Neuronal stem cell (in vitro differentiated cells): ENCODE measurements at places on chromosomes 1 and 21.

DNA sequence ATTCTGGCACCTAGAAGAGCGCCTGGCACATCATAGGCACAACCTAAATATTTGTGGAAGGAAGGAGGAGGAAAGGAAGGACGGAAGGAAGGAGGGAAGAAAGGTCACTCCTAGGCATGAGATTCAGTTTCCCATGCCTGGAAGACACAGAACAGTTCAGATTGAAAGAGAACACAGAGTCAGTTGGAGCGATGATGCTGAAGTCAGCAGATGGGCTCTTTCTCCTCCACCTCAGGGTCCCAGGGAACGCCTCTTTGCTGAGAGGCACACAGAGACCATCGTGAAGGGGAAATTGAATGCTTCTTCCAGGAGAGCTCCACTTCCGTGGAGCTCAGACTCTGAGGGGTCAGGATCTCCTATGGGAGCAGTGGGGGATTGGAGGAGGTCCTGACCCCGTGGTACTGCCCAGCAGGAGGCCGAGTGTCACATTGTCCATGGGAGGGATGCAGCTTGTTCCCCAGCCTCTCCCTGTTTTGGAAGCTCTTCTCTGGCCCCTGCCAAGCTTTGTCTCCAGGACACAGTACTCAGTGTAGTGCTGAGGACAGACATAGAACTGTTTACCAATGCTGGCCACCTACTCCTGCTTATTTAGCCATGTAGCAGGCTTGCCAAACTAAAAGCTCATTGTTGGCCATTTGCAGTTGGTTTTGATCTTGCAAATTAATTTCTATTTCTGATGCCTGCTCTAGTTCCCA, 2.4 kb downstream of the MYBPHL start:
- DNase-seq, result no peak

- DNase-seq, result no peak
Observed at GRCh38 chr1:227489572-227489971, 73.8 kb upstream of the ZNF678 start.

DNA sequence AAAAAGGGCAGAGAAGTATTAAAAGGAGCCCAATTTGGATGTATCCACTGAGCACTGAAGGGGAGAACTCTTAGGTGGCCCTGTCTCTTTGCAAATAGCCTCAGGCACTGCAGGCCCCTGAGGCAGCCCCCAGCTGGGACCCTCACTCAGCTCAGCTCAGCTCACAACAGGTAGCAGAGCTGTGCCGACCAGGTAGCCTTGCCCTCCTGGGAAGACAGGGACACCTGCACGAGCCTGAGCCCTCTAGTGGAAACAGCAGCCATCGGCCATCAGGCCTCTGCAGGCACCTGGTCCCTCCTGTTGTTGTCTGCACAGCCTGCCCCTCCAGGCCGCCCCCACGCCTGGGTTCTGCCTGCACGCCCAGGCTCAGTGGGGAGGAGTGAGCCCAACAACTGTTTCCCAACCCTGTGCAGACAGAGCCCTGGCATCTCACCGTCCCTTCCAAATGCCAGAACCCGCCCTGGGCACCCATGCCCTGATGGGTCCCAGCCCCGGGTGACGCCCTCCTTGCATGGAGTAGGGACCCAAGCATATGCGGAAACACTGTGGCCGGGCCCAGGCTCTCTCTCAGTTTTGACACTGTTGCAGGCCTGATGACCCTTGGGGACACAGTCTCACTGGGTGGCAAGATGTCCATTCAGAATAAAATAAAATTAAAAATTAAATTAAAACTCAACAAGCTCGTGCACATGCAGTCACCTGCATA, 60.0 kb upstream of the AJAP1 start:
- no peak for DNase-seq

- no peak for DNase-seq
Observed at GRCh38 chr1:40381268-40382107, 8.0 kb downstream of the SMAP2 start.

- DNase-seq, result no peak
Observed at GRCh38 chr1:209883341-209883971, 54.6 kb upstream of the SYT14 start.

- DNase-seq, result no peak
Observed at GRCh38 chr1:24003331-24003972, 23.3 kb upstream of the SRSF10 start.

DNA sequence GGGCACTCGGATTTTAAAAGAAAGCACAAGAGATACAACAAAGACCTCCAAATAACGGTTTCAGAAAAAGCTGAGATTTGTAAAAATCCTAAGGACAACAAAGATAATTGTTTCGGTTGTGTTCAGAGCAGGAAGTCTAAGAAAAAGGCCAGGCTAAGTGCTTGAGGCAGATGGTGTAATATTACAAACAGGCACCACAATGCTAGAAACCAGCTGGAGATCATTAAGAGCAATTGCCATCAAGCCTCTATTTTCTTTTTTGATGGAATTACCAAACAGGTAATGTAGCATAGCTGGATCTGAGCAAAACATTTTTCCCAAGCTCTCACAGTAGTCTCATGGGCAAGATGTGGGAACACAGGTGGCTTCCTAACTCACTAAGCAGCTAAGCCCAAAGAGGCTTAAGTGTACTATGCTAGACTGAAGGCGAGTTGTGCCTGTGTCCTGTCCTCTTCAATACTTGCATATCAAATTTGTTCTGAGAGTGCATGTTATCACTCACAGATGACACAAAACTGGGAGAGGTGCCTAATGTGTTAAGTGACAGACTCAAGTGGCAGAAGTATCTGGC, 161.6 kb downstream of the GLUL start:
- DNase-seq, result peak; percentile 18

- DNase-seq, result no peak
Observed at GRCh38 chr1:17204546-17205440, at the start of gene PADI1. Gene PADI1, plus strand, starts transcription at chr1:17205128. Its CDS starts 90 bp downstream, at chr1:17205218.

- DNase-seq, result no peak
Observed at GRCh38 chr1:45827256-45827655, 23.8 kb downstream of the MAST2 start.

DNA sequence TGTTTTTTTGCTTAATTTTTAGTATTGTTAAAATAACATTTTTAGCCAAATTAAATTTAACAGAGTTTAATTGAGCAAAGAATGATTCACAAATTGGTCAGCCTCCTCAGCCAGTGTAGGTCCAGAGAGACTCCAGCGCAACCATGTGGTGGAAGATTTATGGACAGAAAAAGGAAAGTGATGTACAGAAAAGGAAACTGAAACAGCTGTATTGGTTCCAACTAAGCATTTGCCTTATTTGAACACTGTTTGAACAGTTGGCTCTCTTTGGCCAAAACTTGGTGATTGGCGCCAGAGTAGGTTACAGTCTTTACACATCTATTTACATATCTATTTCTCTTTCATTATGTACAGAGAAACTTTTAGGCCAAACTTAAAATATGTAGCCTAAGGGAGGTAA, 19.4 kb downstream of the RPS6KC1 start:
- DNase-seq, result no peak

GRCh38 chr1:201072149-201072548, 40.1 kb downstream of the CACNA1S start:
- DNase-seq, result no peak

DNA sequence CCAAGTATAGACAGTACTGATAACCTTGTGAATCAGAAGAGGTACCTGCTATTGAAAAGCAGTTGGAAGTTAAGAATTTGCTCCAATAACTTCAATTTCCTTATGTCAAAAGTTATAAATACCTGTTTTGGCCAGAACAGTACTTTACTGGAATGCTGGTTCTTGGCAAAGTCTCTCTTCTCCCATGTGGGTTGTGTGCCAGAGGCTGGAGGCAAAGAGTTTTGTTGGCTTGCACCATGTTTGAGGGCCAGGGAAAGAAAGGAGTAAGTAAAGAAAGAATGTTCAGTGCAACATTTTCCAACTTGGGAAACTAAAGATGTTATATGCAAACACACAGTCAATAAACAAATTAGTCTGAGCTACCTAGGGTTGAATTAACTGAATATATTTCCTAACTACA, 67.0 kb upstream of the DYNLT5 start:
- DNase-seq, result no peak

- DNase-seq, result no peak
Observed at GRCh38 chr1:207811319-207811718, 59.5 kb downstream of the CD46 start.

DNA sequence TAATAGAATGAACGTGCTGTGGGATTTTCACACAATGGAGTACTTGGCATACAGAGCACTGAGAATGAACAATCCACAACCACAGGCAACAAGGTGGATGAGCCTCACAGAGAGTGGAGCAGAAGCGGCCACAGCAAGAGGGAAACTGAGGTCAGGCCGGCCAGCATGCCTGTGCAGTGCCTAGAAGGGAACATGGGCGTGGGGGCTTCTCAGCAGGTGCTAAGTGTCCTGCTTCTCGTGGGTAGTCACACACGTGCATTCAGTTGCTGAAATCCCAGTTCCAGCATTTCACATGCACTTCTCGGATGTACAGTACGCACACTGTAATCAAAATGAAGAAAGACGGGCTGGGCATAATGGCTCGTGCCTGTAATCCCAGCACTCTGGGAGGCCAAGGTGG, 33.1 kb downstream of the WDR4 start:
- DNase-seq, result no peak

GRCh38 chr1:30012455-30013440, 710.6 kb downstream of the MATN1 start:
- DNase-seq, result no peak

- no peak for DNase-seq
Observed at GRCh38 chr1:184162281-184162680, 110.8 kb downstream of the TSEN15 start.

- no peak for DNase-seq
Observed at GRCh38 chr1:40977716-40978115, 1.8 kb upstream of the CTPS1 start.

DNA sequence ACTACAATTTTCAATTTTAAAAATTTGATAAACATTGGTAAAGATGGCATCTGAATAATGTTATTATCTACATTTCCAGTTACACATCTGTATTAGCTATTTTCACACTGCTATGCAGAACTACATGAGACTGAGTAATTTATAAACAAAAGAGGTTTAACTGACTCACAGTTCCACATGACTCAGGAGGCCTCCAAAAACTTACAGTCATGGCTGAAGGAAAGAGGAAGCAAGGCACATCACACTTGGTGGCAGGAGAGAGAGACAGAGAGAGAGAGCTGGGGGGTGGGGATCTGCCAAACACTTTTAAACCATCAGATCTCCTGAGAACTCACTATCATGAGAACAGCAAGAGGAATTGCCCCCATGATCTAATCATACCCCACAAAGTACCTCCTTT, 850.0 kb downstream of the LTN1 start:
- no peak for DNase-seq

DNA sequence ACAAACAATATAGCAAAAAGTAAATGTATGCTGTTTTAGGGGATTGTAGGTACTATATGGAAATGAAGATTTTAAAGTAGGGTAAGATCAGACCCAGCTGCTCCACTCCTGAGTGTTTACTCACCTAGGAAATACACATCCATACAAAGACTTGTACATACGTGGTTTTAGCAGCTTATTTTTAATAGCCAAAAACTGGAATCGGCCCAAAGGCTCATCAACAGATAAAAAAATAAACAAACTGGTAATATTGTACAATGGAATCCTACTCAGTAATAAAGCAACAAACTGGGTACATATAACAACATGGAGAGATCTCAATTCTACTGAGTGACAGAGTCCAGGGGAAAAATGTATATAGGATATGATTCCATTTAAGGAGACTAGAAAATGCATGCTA, 179.2 kb upstream of the TMEM51 start:
- DNase-seq, result no peak

- no peak for DNase-seq
Observed at GRCh38 chr1:185533596-185533995, 200.6 kb upstream of the HMCN1 start.

DNA sequence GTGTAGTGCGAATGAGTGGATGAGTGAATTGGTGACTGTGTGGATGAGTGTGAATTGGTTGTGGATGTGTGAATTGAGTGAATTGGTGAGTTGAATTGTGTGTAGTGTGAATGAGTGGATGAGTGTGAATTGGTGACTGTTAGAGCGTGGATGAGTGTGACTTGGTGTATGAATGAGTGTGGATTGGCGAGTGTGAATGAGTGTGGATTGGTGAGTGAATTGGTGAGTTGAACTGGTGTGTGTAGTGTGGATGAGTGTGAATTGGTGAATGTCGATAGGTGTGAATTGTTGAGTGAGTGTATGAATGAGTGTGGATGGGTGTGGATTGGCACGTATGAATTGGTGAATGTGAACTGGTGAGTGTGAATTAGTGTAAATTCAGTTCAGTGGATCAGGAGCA, 7.7 kb downstream of the AURKAIP1 start:
- DNase-seq, result no peak

GRCh38 chr1:245822996-245823395, 668.2 kb downstream of the KIF26B start:
- no peak for DNase-seq

DNA sequence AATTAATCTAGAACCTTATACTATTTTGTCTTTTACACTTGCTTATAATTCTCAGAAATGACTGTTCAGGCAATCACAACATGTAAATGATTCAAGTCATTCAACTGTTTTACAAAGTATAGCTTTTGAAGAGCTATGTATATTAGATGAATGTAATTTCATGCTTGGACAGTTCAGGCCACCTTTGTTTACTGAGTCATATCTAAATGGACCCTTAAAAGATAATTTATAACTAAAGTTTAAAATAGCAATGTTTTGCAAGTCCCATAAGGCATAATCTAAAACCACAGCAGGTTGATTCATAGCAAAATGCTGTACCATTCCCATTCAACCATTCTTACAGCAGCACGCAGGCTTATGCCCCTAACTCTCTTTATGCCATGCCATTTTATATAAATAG, 64.8 kb downstream of the PIK3R3 start:
- DNase-seq, result no peak

DNA sequence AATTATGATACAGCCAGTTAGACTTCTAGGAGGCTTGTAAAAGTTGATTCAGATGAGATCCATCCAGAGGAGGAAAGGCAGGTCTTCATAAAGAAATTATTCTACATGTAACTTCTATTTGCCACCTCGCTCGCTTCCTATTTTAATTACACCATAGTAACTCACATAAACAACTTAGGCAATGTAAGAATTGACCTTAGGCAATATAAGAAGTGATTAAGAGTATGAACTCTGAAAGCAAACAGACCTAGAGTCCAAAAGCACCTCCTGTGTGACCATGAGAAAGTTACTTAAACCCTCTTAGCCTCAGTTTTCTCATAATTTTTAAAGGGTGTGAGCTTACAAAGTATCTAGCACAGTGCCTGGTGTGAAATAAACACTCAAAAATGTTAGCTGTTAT, 192.7 kb upstream of the NFIA start:
- no peak for DNase-seq

DNA sequence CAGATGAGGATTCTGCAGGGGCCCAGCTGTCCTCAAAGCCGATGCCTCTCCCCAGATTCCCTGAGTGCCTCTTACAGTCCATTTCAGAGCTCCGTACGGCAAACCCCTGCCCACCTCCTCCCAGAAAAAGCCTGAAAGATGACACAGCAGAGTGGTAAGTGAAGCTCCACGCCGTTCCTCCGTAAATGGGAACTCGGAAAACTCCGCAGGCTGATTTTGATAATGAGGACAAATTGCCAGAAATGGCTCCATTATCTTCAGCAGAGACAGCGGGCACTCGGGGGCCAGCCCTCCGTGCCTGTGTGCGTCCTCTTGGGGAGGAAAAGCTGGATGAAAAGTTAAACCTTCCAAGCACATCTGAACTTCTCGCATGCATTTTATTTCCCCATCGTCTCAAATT, 81.1 kb downstream of the NPHP4 start:
- no peak for DNase-seq

GRCh38 chr1:156291226-156292061, 4.0 kb downstream of the GLMP start:
- DNase-seq, result peak; percentile 64

- DNase-seq, result no peak
Observed at GRCh38 chr1:234253732-234254131, 119.5 kb upstream of the COA6 start.
